Activated CD4-positive, alpha-beta memory T cell treated with anti-CD3 and anti-CD28 coated beads, Interleukin-2, amount 10 ng/mL, durations not matched to agents 7 days and 5 days (primary cell): ENCODE measurements at places on chromosomes 12 and 14. TPM values are rescaled to one million over a fixed set of nuclear protein-coding genes. Genes with fewer than 3 reads are reported as not detected.

DNA sequence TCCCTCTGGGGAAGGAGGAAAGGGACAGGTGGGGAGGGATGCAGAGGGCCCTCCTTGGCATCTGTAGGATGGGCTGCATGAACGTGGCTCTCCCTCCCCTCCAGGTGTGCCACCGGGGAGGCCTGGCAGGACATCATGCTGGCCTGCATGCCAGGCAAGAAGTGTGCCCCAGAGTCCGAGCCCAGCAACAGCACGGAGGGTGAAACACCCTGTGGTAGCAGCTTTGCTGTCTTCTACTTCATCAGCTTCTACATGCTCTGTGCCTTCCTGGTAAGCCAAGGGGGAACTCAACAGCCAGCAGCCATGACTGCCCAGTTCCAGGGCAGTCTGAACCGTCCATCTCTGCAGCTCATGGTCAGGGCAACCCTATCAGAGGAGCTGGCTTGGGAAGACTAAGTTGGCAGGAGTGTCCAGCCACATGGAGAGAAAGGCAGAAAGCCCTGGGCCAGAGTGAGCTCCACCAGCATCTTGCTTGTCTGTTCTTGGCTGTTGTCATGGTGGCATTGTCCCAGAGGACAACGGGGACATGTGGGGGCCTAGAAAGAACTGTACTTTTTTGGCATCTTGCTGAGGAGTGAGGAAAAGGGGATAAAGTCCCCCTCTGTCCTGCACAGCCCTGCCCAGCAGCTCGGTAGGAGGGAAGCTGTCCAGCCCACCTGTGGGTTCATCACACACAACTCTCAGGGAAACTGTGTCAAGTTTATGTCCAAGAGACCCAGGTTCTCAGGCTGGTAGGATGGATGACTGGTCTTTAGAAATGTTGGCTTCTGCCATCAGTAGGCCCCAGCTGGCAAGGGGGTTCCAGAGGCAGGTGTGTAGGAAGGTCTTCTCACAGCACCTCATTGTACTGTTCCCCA, 129.8 kb upstream of the FKBP4 start:
- DNase-seq = no peak
- no peaks in the 10 kb centered on the region for H3K4me1 ChIP-seq
- H3K27ac ChIP-seq = no peak overlapping the region
- no peaks in the 10 kb centered on the region for H3K36me3 ChIP-seq
- no peak overlapping the region for H3K4me3 ChIP-seq
- H3K27me3 ChIP-seq = peaks cover 3% of the 10 kb centered on the region

DNA sequence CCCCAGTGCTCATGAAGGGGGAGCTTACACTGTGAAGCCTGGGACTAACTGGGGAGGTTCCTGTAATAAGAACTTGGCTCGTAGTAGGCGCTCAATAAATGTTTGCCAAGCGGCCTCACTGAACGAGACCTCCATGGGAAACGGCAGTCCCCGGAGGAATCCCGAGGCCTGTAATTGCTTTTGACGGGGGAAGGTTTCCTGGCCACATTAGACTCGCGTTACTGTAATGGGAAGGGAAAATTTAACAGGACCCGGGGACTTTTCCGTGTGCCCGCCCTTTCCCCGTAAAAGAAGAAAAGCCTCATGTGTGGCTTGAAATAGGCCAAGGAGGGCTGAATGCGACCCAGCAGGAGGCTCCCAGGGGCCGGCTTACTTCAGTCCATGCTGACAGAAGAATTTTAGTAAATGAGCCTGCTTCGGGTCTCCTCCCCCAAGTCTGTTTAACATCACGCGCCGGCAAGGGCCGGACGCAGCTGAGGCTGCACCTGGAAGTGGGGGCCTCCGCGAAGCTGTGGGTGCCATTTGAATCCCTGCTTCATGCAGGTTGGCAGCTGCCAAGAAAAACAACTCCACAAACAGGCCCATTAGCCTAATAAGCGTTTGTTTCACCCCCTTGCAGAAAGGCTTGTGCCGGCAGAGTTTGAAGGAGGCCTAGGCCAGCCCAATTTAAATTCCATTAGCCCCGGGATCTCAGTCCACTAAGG, 39.8 kb upstream of the PWP1 start:
- no peak overlapping the region for H3K4me3 ChIP-seq
- H3K27ac ChIP-seq = no peak overlapping the region
- H3K36me3 ChIP-seq = no peaks in the 10 kb centered on the region
- H3K27me3 ChIP-seq = no peaks in the 10 kb centered on the region
- H3K4me1 ChIP-seq = no peaks in the 10 kb centered on the region

DNA sequence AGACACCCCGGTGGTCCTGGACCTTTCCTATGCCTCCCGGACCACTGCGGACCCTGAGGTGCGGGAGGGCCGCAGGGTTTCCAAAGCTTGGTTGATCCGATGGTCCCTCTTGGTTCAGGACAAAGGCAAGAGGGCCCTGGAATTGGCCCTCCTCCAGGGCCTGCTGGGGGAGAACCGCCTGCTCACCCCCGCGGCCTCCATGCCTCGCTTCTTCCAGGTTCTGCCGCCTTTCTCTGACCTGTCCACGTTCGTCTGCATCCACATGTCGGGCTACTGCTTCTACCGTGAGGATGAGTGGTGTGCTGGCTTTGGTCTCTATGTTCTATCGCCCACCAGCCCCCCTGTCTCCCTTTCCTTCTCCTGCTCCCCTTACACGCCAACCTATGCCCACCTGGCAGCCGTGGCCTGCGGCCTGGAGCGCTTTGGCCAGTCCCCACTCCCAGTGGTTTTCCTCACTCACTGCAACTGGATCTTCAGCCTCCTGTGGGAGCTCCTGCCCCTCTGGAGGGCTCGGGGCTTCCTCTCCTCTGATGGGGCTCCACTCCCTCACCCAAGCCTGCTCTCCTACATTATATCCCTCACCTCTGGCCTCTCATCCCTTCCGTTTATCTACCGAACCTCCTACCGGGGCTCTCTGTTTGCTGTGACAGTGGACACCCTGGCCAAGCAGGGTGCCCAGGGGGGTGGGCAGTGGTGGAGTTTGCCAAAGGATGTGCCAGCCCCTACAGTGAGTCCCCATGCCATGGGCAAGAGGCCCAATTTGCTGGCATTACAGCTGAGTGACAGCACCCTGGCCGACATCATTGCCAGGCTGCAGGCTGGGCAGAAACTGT, 13.8 kb downstream of the CBLN3 start:
- no peaks in the 10 kb centered on the region for H3K36me3 ChIP-seq
- peaks cover 3% of the 10 kb centered on the region for H3K27me3 ChIP-seq
- DNase-seq = no peak
- H3K27ac ChIP-seq = no peak overlapping the region
- no peaks in the 10 kb centered on the region for H3K4me1 ChIP-seq

DNA sequence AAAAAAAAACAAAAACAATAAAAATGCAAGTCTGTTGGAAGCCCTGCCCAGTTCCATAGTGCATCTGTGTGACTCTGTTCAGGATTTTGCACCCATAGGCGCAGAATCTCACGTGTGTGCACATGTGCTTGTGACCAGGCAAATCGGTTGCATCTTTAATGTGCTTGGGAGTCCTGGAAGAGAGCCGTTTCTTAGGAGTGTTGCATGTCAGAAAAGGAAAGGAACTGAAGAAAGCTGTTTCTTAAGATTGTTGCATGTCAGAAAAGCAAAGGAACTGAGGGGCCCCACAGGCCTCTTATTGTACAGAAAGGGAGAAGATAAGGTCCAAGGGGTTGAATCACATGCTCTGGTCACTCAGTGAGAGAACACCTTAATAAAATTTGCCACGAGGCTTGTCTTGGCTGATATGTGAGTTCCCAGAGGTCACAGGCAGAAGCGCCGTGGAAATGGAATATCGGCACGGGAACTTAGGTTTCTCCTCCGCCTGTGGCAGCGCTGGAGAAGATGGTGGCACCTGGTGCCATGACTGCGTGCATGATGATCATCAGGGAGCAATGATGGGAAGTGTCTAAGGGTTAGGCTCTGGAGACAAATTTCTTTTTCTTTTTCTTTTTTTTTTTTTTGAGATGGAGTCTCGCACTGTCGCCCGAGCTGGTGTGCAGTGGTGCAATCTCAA, 90.0 kb downstream of the LRRC74A start:
- peaks cover 58% of the 10 kb centered on the region for H3K4me1 ChIP-seq
- H3K4me3 ChIP-seq = no peak overlapping the region
- DNase-seq = no peak

GRCh38 chr12:52691076-52691840, 11.1 kb upstream of the KRT1 start:
- H3K4me3 ChIP-seq = peak overlapping the region; percentile 57
- peaks cover 11% of the 10 kb centered on the region for H3K4me1 ChIP-seq
- no peak overlapping the region for H3K27ac ChIP-seq
- DNase-seq = peak; percentile 48
- H3K27me3 ChIP-seq = peaks cover 61% of the 10 kb centered on the region
- H3K36me3 ChIP-seq = no peaks in the 10 kb centered on the region

GRCh38 chr12:110616471-110617115, 2.7 kb downstream of the TCTN1 start:
- no peak overlapping the region for H3K4me3 ChIP-seq
- H3K27me3 ChIP-seq = no peaks in the 10 kb centered on the region
- H3K36me3 ChIP-seq = no peaks in the 10 kb centered on the region
- H3K27ac ChIP-seq = no peak overlapping the region
- H3K4me1 ChIP-seq = peaks cover 18% of the 10 kb centered on the region
- DNase-seq = no peak

DNA sequence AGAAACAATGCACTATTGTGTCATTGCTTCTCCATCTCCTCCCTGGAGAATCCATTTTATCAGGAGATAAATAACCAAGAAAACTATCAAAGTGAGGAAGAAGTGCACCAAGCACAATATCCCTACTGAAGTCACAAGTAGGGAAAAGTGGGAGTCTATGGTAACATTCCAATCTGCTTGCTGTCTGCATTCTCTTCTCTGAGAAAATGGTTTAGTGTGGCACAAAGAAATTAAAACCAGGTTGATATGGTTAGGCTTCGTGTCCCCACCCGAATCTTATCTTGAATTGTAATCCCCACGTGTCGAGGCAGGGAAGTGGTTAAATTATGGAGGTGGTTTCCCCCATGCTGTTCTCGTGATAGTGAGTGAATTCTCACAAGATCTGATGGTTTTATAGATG, 209.7 kb downstream of the PRKD1 start:
- no peaks in the 10 kb centered on the region for H3K36me3 ChIP-seq
- H3K4me1 ChIP-seq = no peaks in the 10 kb centered on the region
- no peaks in the 10 kb centered on the region for H3K27me3 ChIP-seq
- no peak overlapping the region for H3K27ac ChIP-seq

- DNase-seq = no peak
- H3K4me1 ChIP-seq = peaks cover 18% of the 10 kb centered on the region
- H3K27me3 ChIP-seq = peaks cover 2% of the 10 kb centered on the region
- H3K36me3 ChIP-seq = no peaks in the 10 kb centered on the region
Measured at GRCh38 chr12:24752763-24753462, 196.0 kb downstream of the BCAT1 start.

DNA sequence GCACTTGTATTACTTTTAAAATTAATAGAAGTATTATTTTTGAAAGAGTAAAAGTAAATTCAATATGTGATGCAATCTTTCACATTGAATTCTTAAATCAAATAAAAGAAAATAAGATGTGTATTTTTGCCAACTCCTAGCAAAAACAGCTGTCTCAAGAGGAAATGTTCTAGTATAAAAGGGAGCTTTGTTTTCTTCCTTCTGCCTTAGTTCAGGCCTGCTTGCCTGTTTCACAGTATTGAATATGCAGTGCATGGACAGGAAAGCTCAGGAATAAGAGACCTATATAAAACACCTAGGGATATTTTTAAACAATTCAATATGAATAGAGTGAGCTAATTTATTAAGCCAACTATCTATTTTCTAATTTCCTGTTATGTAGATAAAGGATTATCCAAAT, 294.8 kb upstream of the G2E3 start:
- no peaks in the 10 kb centered on the region for H3K4me1 ChIP-seq
- H3K27me3 ChIP-seq = no peaks in the 10 kb centered on the region
- H3K36me3 ChIP-seq = no peaks in the 10 kb centered on the region
- no peak for DNase-seq
- H3K4me3 ChIP-seq = no peak overlapping the region
- H3K27ac ChIP-seq = no peak overlapping the region

DNA sequence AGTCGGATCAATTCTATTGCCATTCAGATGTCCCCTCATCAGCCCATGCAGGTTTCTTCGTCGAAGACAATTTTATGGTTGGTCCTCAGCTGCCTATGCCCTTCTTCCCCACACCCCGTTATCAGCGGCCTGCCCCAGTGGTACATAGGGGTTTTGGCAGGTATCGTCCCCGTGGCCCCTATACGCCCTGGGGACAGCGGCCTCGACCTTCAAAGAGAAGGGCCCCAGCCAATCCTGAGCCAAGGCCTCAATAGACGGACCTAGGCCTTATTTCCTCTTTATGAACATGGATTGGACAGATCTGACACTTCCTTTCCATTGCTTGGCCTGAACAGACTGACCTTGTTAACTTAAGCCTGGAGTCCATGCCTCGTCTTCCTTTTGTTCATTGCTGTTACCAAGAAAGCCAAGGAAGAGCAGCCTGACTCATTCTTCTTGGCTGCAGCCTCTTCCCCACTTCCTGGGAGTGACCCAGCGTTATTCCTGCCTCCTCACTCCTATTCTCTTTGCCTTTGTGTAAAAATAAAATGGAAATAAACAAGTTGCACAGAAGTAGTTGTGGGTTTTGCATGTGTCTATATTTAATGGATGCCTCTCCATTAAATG, 156.5 kb upstream of the AMIGO2 start:
- peaks cover 68% of the 10 kb centered on the region for H3K36me3 ChIP-seq
- peak overlapping the region; percentile 19 for H3K27ac ChIP-seq
- no peaks in the 10 kb centered on the region for H3K27me3 ChIP-seq

DNA sequence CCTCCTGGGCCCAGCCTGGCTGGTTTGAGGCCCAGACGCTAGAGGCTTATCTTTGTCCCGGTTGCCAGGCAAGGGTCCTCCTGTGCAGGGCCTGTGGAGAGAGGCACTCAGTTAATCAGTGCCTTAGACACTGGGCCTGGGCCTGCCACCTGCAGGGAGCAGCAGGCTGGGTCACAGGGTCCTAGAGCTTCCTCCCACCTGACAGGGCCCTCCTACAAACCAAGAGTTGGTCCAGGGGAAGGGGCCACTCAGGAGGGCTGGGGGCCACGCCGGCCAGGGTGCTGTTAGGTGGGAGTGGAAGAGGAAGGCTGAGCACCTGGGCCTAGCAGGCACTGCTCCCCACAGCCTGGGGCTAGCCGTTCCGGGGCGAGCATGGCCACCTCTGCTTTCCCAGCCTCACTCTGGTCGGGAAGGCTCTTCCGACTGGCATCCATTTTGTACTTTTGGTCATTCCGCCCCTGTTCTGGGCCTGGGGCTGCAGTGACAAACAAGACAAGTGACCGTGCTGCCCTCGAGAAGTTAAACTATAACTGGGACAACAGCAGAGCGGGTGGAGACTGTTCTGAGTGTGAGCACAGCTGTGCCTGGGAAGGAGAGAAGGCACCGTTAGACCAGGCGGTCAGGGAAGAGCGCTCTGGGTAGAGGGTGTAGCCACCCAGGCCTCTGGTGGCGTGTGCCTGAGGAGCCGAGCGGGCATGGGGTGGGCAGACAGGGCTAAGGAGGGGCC, 27.2 kb downstream of the FBRSL1 start:
- peaks cover 15% of the 10 kb centered on the region for H3K36me3 ChIP-seq
- H3K4me1 ChIP-seq = peaks cover 2% of the 10 kb centered on the region
- H3K4me3 ChIP-seq = no peak overlapping the region
- H3K27ac ChIP-seq = no peak overlapping the region

A2M gene
- not detected for total RNA-seq

RPS6KL1 gene
- total RNA-seq = 3.6 TPM

C12orf56 gene
- total RNA-seq = 0.40 TPM

KRT6C gene
- not detected for total RNA-seq

PROX2 gene
- not detected for total RNA-seq

TEX52 gene
- 0.20 TPM for total RNA-seq

DNAH10 gene
- 0.13 TPM for total RNA-seq
